ENCODE measurements at places on chromosomes 13 and 19.
A peak's percentile ranks its signal among the peaks of the same experiment; 100 is the strongest.

- no peak for DNase-seq
Observed at GRCh38 chr13:30576528-30576927, 41.2 kb upstream of the USPL1 start.

GRCh38 chr19:38729653-38730469 is 14.4 kb downstream of the CAPN12 start:
- peak; percentile 79 for DNase-seq

DNA sequence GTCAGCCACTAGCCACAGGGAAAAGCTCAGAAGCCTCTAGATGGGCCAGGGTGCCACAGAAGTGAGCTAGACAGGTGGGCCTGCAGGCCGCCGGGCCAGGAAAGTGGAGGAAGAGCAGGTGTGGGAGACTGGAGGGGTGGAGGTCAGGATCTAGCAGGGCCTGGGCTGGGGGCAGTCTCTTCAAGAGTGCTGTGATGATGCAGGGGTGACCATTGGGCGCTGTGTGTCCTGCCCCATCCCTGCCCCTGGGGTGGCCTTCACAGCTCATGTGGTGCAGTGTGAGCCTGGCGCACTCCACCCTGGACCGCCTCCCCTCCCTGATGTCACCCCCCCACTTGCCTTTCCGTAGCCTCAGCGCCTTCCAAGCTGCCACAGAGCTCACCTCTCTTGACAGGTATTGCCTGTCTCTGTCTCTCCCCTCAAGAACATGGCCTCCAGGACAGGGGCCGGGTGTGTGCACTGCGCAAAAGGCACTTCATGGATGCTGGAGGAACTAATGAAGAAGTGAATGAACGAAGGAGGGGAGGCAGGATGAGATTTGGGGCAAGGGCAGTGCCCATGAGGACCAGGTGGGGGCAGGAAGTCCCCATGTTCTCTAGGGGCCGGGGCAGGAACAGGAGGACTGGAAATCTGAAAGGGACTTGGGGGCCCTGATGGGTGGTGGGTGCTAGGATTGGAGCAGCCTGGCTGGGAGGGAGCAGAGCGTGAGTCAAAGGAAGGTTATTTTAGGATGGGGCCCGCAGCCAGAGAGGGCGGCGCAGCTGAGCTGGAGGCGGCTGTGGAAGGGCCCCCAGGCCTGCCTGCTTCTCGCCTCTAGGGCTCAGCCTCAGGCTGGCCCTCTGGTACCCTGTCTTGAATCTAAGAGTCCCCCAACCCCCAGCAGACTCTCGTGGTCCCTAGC is 6.6 kb downstream of the SSBP4 start:
- no peak for DNase-seq

GRCh38 chr19:16041299-16041990 is 34.9 kb upstream of the TPM4 start:
- peak; percentile 81 for DNase-seq

DNA sequence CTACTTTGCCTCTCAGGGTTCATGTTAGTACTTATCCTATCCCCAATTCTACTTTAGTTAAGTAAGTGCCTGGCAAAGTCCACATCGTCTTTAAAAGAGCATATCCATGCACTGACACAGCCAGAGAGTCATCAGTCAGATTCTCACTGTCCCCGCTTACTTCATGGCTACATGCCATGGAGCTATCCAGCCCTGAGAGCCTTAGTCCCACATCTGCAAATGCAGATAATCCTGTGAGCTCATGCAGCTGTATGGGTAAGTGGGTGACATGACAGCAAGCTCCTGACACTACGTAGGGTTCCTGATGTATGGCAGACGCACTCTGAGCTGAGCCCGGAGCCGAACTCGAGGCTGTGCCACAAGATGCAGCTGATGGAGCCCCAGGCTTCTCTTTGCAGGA is 661.5 kb downstream of the LIG4 start:
- DNase-seq, result no peak

DNA sequence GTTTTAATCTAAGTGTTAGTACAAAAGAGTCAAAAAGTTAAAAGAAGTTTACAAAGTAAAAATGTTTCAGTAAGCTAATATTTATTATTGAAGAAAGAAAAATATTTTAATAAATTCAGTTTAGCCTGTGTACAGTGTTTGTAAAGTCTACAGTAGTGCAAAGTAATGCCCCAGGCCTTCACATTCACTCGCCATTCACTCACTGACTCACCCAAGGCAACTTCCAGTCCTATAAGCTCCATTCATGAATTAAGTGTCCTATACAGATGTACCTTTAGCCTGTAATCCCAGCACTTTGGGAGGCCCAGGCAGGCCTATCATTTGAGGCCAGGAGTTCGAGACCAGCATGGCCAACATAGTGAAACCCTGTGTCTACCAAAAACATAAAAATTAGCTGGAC is 24.1 kb upstream of the AKAP11 start:
- no peak for DNase-seq

GRCh38 chr19:41367848-41368301 is 3.9 kb upstream of the B9D2 start:
- DNase-seq, result no peak

GRCh38 chr13:113771709-113772331 is 12.8 kb downstream of the TMEM255B start:
- no peak for DNase-seq

GRCh38 chr19:52214241-52214640 is 24.4 kb downstream of the PPP2R1A start:
- no peak for DNase-seq

DNA sequence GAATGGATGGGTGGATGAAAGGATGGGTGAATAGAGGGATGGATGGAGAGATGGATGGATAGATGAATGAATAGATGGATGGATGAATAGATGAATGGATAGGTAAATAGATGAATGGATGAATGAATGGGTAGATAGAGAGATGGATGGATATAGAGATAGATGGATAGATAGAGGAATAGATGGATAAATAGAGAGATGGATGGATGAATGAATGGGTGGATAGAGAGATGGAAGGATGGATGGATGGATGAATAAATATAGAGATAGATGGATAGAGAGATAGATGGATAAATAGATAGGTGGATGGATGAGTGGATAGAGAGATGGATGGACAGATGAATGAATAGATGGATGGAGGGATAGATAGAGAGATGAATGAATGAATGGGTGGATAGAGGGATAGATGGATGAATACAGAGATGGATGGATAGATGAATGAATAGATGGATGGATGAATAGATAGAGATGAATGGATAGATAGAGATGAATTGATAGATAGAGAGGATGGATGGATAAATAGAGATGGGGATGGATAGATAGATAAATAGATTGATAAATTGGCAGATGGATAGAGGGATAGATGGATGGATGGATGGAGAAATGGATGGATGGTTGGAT is 106.7 kb upstream of the SOX1 start:
- DNase-seq, result no peak

- DNase-seq, result peak; percentile 71
Observed at GRCh38 chr13:97855570-97856303, 97.7 kb upstream of the IPO5 start.

GRCh38 chr19:3655402-3656072 is 28.9 kb upstream of the CACTIN start:
- no peak for DNase-seq

GRCh38 chr19:35756377-35757230 is at the start of gene HSPB6:
Gene HSPB6, minus strand, starts transcription at chr19:35757029. Its CDS starts 21 bp downstream, at chr19:35757008.
- DNase-seq, result peak; percentile 65

DNA sequence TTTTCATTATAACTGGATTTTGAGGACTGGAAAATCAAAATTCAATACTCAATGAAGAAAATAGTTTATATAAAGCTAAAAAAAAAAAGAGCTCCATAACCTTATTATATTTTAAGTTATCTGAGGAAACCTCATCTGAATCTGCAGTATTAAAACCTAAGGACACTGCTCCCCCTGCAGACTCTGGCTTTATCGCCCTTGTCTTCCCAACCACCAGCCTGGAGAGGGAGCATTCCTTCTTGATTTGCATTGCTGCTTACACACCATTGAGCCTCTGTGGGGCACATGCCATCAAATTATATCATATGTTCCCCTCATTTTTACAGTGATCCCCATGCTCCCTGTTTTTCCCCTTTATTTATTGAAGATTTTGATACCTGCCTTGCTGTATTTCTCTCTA is 871.4 kb upstream of the GPC6 start:
- DNase-seq, result peak; percentile 74

- DNase-seq, result no peak
Observed at GRCh38 chr13:21065686-21066085, 4.3 kb upstream of the LATS2 start.

DNA sequence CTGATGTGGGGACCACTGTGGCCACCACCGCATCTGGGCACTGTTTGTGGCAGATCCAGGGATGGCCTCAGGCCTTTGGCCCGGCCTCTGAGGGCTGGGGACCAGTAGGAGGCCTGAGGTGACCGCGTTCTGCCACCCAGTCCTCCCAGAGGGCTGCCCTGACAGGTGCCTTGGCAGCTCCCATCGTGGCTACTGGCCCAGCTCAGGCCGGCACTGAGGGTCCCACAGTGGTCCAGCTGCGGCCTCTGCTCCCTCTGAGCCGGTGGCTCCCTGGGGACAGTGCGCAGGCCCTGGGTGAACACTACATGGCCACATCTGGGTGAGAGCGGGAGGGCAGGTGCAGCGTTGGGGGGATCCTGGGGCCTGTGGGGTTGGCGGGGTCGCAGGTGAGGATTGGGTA is 61.9 kb downstream of the KDM4B start:
- DNase-seq, result no peak

DNA sequence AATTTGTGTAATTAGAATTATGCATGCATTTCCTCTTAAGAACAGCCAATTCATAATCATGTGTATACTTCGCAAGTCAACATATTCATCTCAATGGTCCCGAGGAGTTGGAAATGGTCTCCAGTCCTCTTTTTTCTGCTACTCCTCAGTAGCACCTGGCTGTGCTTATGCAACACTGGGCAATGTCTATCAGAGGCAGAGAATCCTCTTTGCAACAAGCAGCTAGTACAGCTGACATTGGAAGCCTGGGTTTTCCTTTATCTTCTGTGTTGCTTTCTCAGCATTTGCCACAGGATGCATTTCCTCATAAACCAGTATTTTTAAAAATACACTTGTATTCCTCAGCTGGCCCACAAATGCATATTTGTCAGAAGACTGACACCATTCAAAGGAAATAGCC is 405.3 kb upstream of the GPC6 start:
- peak; percentile 45 for DNase-seq

- no peak for DNase-seq
Observed at GRCh38 chr19:3573162-3573857, 566 bp downstream of the HMG20B start.

DNA sequence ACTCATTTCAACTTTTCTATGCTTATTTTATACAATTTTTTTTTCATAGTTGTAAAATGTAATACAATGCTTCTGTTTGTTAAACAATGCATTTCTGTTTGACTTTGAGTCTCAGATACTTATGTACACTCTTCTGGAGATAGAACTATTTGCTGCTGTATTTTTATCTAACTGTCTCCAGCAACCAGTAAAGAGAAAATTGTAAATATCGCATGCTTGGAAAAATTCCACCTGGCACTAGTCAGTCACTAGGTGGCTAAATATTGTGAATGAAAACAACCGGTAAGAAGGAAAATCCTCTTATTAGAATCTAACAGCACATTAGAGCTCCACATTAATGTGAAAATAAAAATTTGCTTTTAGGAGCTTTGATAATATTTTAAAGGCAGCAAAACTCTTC is 876.5 kb downstream of the PCDH9 start:
- DNase-seq, result no peak

- no peak for DNase-seq
Observed at GRCh38 chr13:108316413-108316812, 46.9 kb downstream of the TNFSF13B start.

DNA sequence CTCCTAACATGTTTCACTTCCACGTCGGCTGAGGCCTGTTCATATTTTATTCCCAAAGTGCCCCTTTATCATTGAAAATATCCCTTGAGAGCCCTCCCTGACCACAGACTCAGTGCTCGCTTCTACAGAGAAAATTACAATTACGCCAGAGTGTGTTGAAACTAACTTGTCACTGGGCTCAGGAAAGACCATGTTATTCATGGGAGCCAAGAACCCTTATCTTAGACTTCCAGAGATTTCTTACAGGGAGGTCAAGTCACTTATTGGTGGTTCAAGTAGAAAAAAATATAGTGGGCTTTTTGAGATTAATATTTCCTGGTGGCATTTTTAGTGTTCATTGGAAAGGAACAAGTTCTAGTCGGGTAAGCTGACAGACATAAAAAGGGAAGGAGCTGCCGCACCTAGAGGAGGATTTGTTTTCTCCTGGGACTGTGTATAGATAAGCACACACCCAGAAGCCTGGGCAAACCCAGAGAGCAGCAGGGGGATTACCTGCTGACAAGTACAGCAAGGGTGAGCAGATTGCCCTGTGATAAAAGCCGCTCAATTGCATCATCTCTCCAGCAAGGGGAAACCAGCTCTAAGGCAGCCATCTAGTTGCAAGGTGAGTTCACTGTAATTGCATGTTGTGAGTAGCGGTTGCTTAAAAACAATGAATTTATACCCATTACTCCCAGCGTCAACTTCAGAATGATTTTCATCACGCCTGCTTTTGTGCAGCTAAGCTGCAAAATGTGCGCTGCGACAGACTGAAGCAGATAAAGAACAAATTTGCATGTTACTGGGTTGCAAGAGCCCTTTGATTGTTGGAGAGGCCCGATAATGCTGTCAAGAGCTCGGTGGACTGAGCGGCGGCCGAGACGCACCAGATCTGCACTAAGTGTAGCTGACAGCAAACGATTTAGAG is 46.2 kb downstream of the DCT start:
- peak; percentile 89 for DNase-seq

DNA sequence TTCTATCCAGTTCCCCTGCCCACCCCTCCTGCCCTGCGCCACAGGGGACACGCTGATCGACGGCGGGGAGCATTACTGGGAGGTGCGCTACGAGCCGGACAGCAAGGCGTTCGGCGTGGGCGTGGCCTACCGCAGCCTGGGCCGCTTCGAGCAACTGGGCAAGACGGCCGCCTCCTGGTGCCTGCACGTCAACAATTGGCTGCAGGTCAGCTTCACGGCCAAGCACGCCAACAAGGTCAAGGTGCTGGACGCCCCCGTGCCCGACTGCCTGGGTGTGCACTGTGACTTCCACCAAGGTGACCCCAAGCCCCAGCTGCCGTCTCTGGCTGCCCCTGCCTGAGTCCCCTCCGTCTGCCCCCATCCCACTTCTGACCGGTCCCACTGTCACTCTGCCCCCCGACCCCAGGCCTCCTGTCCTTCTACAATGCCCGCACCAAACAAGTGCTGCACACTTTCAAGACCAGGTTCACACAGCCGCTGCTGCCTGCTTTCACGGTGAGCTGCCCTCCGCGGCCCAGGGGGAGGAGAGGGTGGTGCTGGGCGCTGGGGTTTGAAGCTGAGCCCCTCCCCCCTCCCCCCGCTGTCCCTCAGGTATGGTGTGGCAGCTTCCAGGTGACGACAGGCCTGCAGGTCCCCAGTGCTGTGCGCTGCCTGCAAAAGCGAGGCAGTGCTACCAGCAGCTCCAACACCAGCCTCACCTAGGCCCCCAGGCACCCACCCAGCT is 15.5 kb downstream of the STAP2 start:
- no peak for DNase-seq

DNA sequence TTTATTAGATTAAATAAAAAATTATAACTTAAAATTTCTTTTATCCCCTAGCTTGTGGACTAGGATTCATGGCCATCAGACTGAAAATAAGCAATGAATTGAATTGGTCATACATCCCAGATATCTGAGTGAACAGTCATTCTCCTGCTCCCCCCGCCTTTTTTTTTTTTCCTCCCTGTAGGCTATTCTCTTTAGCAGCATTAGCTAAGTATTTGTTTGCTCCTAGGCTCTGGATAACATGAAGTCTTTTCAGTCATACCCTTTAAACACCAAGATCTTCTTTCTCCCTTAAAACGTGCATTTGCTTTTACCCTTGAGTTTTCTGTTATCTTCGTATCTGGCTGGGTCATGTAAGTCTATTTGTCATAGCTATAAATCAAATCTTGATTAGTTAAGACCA is 866.7 kb upstream of the SPRY2 start:
- no peak for DNase-seq

- DNase-seq, result peak; percentile 79
Observed at GRCh38 chr19:47032171-47032811, 12.7 kb downstream of the NPAS1 start.
